ENCODE measurements at places on chromosomes 3 and 15.

GRCh38 chr3:184523825-184524615 is 37.6 kb upstream of the EPHB3 start:
- peaks cover 81% of the 10 kb centered on the region for H3K27me3 ChIP-seq
- H3K4me3 ChIP-seq = no peak overlapping the region
- H3K27ac ChIP-seq = no peak overlapping the region
- peaks cover 5% of the 10 kb centered on the region for H3K36me3 ChIP-seq
- H3K4me1 ChIP-seq = peaks cover 9% of the 10 kb centered on the region
- peak; percentile 54 for DNase-seq

DNA sequence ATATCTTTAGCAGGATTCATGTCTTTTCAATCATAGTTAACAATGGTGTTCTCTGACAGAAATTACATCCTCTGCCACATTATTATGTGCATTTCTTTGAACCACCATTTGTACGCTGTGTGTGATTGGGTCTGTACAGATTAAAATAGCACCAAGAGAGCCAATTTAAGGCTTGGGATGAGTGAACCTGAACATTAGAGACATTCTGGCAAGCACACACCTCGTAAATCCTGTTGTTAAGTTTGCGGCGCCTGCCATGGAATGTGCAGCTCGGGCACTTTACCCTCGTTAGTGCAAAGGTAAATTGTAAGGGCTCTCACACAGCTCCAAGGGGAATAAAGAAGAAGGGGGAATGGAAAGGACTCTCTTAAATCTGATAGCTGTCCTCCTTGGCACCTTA is 482.4 kb upstream of the DPPA4 start:
- H3K4me3 ChIP-seq = no peak overlapping the region
- no peaks in the 10 kb centered on the region for H3K27me3 ChIP-seq
- no peak overlapping the region for H3K27ac ChIP-seq
- no peaks in the 10 kb centered on the region for H3K4me1 ChIP-seq

GRCh38 chr3:72678867-72679266 is 169.4 kb downstream of the SHQ1 start:
- H3K27ac ChIP-seq = no peak overlapping the region
- no peaks in the 10 kb centered on the region for H3K36me3 ChIP-seq
- DNase-seq = peak; percentile 8
- H3K27me3 ChIP-seq = peaks cover 12% of the 10 kb centered on the region
- H3K4me3 ChIP-seq = no peak overlapping the region

DNA sequence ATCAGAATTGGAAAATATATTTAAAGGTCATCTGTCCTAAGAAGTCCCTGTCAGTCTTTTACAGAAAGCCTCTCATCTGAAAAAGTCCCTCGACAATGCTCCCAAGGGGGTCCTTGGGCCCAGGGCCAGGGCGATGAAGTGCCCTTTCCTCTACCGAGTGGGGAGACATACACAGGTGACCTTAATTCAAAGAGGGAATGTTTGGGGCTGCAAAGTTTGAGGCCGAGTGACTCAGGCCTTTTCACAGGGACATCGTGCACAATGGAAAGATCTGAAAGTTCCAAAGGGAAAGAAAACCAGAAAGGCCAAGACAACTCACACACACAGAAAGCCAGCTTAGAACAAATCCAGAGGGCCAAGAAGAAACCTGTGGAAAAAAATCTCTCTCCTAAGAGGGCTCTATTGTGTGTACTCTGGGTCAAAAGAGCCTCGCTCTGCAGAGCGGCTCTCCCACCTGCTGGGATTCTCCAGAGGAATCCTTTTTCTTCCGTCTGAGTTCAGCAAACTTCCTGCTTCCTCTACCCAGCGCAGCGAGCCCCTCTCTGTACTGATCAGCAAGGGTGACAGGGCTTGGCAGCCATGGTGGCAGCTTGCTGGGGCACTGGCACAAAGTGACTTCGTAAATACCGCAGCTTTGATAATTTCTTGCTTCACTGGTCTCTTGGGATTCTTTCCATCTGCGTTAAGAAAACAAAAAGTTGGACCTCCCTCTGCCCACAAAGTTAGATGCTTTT is 259.1 kb downstream of the OPA1 start:
- peak overlapping the region; percentile 85 for H3K27ac ChIP-seq
- H3K4me1 ChIP-seq = peaks cover 64% of the 10 kb centered on the region
- DNase-seq = peak; percentile 53
- H3K4me3 ChIP-seq = peak overlapping the region; percentile 3

DNA sequence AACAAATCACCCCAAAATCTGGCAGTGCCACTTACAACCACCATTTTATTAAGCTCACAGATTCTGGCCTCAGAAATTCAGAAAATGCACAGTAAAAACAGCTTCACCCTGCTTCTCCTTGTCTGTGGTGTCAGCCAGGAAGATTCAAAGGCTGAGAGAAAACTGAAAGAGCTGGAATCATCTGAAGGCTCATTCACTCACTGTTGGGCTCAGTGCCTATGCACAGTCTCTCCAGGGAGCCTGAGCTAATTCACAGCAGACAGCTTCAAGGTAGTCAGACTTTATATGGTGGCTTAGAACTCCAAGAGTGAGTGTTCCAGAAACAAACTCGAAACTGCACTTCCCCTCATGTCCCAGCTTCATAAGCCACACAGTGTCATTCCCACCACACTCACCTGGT is 16.5 kb upstream of the PLOD2 start:
- H3K4me3 ChIP-seq = no peak overlapping the region
- peaks cover 10% of the 10 kb centered on the region for H3K4me1 ChIP-seq
- no peak for DNase-seq
- no peaks in the 10 kb centered on the region for H3K36me3 ChIP-seq
- H3K27me3 ChIP-seq = no peaks in the 10 kb centered on the region

DNA sequence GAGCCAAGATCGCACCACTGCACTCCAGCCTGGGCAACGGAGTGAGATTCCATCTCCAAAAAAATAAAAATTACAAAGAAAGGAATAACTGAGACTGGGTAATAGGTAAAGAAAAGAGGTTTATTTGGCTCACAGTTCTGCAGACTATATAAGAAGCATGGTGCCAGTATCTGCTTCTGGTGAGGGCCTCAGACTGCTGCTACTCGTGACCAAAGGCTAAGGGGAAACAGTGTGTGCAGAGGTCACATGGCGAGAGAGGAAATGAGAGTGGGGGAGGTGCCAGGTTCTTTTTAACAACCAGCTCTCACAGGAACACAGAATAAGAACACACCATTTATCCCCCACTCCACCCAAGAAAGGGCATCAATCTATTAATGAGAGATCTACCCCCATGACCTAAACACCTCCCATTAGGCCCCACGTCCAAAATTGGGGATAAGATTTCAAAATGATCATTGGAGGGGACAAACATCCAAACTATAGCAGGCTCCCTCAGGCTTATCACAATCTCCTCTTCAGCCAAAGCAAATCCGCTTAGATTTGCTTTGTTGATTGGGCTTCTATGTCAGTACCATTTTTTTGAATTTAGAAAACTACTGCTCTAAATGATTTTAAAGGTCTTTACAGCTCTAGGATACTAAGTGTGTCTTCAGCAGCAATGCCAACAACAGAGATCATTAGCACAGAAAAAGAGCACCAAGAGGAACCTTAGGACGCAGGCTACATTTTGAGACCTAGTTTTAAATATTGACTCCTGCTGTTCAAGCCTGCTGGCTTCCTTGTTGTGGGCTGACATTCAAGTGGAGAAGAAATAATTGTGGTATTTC is 84.2 kb upstream of the TBL1XR1 start:
- H3K27me3 ChIP-seq = no peaks in the 10 kb centered on the region
- DNase-seq = no peak
- no peak overlapping the region for H3K27ac ChIP-seq
- H3K36me3 ChIP-seq = peaks cover 4% of the 10 kb centered on the region
- peaks cover 31% of the 10 kb centered on the region for H3K4me1 ChIP-seq

DNA sequence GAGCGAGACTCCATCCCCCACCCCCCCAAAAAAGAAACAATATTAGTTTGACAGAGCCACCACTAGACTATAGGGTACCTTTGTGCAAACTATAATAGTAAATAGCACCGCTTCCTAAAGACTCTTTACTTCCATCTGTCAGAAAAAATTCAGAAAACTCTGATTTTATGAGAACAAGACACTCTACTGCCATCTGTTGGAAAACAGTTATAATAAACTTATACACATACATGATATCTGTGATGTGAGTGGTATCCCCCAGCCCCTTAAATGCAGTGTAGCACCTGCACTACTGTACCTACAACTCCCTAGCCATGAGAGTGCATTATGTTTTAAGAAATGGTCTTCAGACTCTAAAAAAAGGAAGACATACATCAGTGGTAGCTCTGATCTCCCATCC is 47.1 kb upstream of the CTDSPL start:
- no peak overlapping the region for H3K27ac ChIP-seq
- H3K4me1 ChIP-seq = no peaks in the 10 kb centered on the region
- no peaks in the 10 kb centered on the region for H3K27me3 ChIP-seq
- DNase-seq = no peak

DNA sequence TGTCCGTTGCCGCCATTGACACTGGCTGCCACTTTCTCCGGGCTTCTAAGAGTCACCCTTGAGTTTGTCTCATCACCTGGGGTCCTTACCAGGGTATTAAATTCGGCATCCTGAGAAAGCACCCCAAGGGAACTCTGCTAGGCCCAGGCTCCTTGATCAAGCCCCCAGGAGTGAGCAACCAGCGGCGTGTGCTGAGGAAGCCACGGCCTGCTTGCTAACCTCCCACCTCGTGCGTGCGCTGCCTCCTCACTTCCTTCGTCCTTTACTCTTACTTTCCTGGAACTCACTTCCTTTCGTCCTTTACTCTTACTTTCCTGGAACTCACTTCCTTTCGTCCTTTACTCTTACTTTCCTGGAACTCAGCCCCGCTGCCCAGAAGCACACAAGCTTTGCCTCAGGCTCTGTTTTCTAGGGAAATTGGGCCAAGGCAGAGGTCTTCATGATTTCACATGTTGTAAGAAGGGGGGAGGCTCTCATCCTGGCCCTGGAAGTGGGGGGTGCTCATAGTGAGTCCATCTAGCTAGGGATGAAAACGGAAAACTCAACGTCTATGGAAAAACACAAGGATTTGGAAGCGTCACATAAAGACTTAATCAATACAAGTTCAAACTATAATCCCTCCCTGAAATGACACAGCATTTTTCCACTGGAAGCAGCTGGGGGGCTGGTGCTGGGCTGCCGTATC is 36.7 kb upstream of the BDH1 start:
- DNase-seq = no peak
- no peaks in the 10 kb centered on the region for H3K27me3 ChIP-seq
- H3K27ac ChIP-seq = no peak overlapping the region
- H3K4me1 ChIP-seq = peaks cover 6% of the 10 kb centered on the region

DNA sequence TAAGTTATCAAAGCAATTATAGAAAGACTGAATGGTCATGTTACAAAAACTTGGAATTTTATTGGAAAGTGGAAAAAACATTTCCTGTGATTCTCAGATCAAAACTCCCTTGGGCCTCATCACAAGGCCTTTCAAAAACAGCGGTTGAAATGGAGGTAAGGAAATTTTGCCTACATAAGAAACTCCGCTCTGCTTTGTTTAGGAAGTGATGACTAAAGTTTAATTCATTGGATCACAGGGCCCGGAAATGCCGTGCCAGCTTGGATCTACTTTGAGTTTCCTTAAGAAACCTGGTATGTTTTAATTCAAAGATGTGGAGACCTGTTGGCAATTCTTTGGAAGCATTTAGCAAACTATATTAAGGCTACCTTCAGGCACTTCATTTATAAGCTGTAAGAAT is 143.9 kb upstream of the MME start:
- H3K36me3 ChIP-seq = no peaks in the 10 kb centered on the region
- H3K4me1 ChIP-seq = no peaks in the 10 kb centered on the region
- H3K4me3 ChIP-seq = no peak overlapping the region
- DNase-seq = no peak

- no peak overlapping the region for H3K4me3 ChIP-seq
- H3K36me3 ChIP-seq = no peaks in the 10 kb centered on the region
- peaks cover 30% of the 10 kb centered on the region for H3K27me3 ChIP-seq
These were observed 213.8 kb downstream of the CHST2 start for GRCh38 chr3:143333367-143333766.

DNA sequence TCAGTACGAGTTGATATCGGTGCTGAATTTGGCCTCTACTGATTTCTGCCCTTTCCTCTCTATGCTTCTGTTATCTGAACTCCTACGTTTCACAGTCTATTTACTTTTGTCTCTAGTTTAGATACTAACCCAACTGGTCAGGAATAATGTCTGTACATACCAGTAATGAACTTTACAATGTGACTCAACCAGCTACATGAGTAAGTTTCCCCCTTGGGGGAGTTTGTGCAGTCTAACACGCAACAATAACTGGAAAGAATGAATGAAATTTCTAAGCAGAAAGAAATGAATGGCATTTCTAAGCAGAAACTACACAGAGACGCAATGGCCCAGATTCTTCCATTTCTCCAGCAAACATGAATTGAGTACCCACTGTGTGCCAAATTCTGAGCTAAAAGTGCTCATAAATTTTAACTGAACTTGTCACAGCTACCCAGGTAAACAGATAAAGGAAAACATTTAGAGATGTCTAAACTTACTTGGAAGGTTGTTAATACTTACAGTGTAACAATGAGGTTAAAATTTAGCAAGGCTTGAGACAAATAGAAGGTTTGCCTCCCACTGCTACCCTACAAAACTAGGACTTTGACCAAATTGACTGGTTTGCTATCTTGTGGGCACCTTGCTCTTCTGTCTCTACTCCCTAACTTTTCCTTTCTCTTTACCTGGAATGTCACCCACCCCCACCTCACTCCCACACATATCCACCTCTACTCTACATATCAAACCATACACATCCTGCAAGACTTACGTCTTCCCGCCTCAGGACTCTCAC is 11.6 kb downstream of the UPK1B start:
- peak; percentile 47 for DNase-seq
- H3K27ac ChIP-seq = peak overlapping the region; percentile 90
- H3K4me1 ChIP-seq = peaks cover 71% of the 10 kb centered on the region
- H3K36me3 ChIP-seq = peaks cover 5% of the 10 kb centered on the region
- no peaks in the 10 kb centered on the region for H3K27me3 ChIP-seq

- H3K27ac ChIP-seq = no peak overlapping the region
- H3K4me1 ChIP-seq = peaks cover 7% of the 10 kb centered on the region
- H3K36me3 ChIP-seq = peaks cover 5% of the 10 kb centered on the region
- H3K4me3 ChIP-seq = no peak overlapping the region
- DNase-seq = no peak
- H3K27me3 ChIP-seq = no peaks in the 10 kb centered on the region
These were observed 41.8 kb upstream of the XXYLT1 start for GRCh38 chr3:195312714-195313113.

- H3K27ac ChIP-seq = no peak overlapping the region
- DNase-seq = no peak
- H3K27me3 ChIP-seq = no peaks in the 10 kb centered on the region
- no peaks in the 10 kb centered on the region for H3K4me1 ChIP-seq
- H3K36me3 ChIP-seq = peaks cover 8% of the 10 kb centered on the region
These were observed 88.7 kb downstream of the ARIH1 start for GRCh38 chr15:72562878-72563277.

DNA sequence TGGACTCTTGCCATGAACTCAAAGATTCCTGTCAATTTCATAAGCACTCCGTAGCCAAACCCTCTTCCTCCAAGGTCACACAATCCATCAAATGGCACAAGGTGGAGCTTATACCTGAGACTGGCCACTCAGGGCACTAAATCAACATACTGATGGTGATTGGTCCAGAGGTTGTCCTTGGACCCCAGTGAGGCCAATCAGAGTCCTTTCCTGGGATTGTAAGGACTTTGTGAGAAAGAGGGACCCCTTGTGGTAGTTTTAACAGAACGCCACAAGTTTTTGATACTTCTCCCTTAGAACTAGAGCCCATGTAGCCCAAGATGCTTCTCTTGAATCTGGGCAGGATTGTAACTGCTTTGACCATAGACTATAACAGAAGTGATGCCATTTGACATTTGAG is 44.4 kb upstream of the LARS2 start:
- H3K36me3 ChIP-seq = no peaks in the 10 kb centered on the region
- H3K27ac ChIP-seq = no peak overlapping the region
- H3K4me1 ChIP-seq = no peaks in the 10 kb centered on the region
- H3K27me3 ChIP-seq = peaks cover 80% of the 10 kb centered on the region
- H3K4me3 ChIP-seq = no peak overlapping the region
- no peak for DNase-seq

- no peak for DNase-seq
- H3K27me3 ChIP-seq = no peaks in the 10 kb centered on the region
- H3K4me3 ChIP-seq = no peak overlapping the region
These were observed 91.0 kb downstream of the SMAD3 start for GRCh38 chr15:67156426-67156825.

Measured in Calu3 (cell line).